ENCODE measurements at places on chromosomes 12 and 14. TPM values are rescaled to one million over a fixed set of nuclear protein-coding genes. Genes with fewer than 3 reads are reported as not detected.

HRK gene
- total RNA-seq: not detected

- DNase-seq: no peak
Measured at GRCh38 chr14:63362389-63362819, 43.7 kb upstream of the GPHB5 start.

DNA sequence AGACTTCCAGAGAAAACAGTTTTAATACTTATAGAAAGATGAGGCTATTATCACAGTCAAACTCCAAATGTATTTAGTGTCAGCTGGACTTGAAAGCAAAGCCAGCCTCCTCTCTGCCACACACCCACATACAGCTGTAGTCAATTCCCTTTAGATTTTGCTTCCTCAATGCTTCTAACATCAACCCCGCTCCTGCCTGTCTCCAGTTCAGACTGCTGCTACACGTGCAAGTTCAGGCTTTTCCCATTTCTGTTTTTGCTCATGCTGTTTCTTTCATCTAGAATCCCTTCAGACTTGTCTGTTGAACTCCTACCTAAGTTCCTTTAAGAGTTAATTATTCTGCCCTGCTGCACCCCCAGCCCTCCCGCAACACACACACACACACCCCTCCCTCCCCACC, 380.0 kb downstream of the KCNH5 start:
- no peak for DNase-seq

GRCh38 chr12:23533265-23533664, 416.2 kb downstream of the SOX5 start:
- DNase-seq: no peak

GRCh38 chr12:102873077-102873476, 44.0 kb downstream of the PAH start:
- no peak for DNase-seq

GALNT8 gene
- total RNA-seq: not detected

- no peak for DNase-seq
Measured at GRCh38 chr12:106154751-106155273, 16.1 kb upstream of the NUAK1 start.

COL2A1 gene
- not detected for total RNA-seq

GRCh38 chr12:91777268-91777992, 368.2 kb downstream of the BTG1 start:
- DNase-seq: no peak

DNA sequence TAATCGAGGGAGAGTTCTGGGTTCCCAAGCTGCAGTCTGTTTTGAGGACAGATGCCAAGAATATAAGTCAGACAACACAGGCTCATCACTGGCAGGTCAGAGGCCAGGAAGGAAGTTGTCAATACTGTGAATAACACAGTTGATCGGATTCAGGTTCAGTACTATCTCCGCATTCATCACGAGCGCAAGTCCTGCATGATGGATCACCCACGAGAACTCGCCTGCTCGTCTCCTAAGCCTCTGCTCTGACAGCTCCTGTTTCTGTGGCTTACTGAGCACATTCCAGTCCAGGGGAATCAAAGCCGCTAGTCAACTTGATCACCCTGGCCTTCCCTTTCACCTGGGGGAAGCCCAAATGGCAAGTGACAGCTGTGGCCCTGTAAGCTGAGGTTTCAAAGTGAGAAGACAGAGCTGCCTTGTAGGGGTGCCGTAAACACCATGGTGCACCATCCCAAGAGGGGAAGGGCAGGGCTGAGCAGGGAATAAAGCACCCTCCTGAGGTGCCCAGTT, 60.1 kb upstream of the DICER1 start:
- no peak for DNase-seq

GRCh38 chr14:57189070-57189469, 79.6 kb downstream of the EXOC5 start:
- no peak for DNase-seq

GRCh38 chr14:96205978-96206360, 1.3 kb downstream of the BDKRB2 start:
- no peak for DNase-seq

NTN4 gene
- 44.9 TPM for total RNA-seq

DNA sequence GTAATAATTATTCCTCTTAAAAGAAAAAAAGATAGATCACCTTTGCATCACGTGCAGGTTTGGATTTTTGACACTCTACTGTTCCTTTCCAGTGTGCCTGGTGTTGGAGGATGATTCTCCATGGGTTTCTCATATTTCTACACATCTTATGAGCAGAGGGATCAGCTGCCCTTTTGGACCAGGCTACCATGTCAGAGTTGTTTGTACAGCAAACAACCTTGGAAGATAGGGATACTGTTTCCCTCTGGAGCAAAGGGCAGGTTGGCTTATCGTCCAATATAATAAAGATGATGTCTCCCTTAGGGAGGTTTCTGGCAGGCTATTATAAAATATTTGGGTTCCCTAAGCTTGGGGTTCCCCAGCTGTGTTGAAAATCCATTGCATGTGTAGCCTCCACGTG, 42.1 kb downstream of the DAO start:
- no peak for DNase-seq
